ENCODE measurements at places on chromosomes 3 and 15.

GRCh38 chr3:141111364-141112155 is 60.4 kb downstream of the SPSB4 start:
- DNase-seq = no peak

- peak; percentile 31 for DNase-seq
These were observed at the start of gene CD80 for GRCh38 chr3:119559441-119559963. CD80 (minus strand) TSS chr3:119559614; CDS start chr3:119557728, 1,886 bp downstream.

DNA sequence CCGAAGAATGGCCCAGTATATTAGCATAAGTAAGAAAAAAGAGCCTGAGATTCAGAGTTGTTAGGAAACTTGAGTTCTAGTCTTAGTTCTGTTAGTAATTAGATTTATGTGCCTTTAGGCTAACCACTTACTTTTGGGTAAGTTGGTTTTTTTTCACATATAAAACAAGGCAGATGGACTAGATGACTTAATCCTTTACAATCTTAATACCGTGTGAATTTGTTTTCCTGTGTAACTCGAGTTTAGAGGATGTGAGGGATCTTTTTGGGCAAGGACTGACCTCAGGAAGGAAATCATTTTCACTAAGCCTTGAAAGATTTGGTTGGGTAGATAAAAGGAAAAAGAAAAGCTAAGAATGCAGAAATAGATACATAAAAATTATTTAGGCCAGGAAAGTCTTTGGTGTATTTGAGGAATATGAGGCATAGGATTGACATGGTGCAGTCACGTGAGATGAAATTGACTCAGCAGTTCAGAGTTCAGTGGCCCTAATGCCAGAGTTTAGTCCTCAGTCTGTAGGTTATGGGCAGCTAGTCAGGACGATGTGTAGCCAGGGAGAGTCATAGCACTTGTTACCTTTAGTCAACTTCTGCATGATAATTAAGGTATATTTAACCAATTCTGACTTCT is 34.6 kb downstream of the PAK2 start:
- DNase-seq = no peak

GRCh38 chr3:13515786-13516759 is 32.9 kb upstream of the FBLN2 start:
- no peak for DNase-seq

DNA sequence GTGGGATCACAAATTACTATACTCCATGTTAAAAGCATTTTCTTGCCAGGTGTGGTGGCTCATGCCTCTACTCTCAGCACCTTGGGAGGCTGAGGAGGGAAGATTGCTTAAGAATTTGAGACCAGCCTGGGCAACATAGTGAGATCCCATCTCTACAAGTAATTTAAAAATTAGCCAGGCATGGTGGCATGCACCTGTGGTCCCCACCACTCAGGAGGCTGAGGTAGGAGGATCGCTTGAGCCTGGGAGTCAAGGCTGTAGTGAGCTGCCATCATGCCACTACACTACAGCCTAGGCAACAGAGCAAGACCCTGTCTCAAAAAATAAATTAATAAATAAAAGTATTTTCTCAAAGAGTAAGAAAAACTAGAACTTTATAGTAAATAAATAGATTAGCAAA is 22.9 kb upstream of the ABHD10 start:
- DNase-seq = no peak

- DNase-seq = no peak
These were observed 33.1 kb downstream of the CP start for GRCh38 chr3:149188494-149188893.

GRCh38 chr3:156341831-156342416 is 213.0 kb downstream of the SSR3 start:
- no peak for DNase-seq
